Brain pericyte (primary cell): ENCODE measurements at places on chromosomes 3 and 15.

GRCh38 chr3:189490337-189490736 is 140.9 kb upstream of the TP63 start:
- DNase-seq = no peak

DNA sequence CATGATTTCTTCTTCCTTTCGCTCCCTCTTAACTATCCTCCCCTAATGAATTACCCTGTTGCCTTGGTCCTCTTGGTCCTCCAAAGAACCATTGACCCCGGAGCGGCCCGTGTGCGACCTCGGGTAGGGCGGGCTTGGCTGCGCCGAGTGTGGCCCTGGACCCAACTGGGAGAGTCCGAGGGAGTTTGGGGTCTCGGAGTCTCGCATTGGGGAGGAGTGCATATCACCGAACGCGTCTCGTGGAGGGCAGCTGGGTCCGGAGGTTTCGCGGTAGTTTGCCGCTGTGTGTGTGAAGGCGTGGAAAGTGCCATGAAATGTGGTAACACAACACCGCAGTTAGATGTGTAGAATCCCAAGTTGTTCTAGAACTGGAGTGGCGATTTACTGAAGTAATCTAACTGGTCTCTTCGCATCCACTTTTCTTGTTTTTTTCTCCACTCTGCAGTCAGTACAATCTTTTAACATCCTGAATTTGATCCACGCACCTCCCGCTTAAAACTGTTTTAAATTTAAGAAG is 363 bp downstream of the GTF2E1 start:
- DNase-seq = no peak

GRCh38 chr3:150609988-150610387 is 6.9 kb downstream of the SELENOT start:
- no peak for DNase-seq

DNA sequence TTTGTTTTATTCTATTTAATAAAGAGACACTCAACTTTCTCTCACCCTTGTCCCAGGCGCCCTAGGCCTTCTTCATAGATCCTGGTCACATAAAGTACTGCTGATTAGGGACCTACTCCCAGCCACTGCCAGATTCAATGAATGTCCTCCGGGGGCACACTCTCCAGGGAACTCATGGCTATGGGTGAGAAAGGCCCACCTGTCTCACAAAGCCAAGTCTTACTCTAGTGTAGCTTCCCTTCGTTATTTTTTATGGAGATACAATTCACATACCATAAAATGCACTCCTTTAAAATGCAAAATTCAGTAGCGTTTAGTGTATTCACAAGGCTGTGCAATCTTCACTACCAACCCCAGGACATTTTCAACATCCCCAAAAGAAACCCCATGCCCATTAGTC is 87.8 kb downstream of the ADCY5 start:
- DNase-seq = no peak

GRCh38 chr3:162973428-162973917 is 1476.9 kb downstream of the OTOL1 start:
- DNase-seq = no peak

DNA sequence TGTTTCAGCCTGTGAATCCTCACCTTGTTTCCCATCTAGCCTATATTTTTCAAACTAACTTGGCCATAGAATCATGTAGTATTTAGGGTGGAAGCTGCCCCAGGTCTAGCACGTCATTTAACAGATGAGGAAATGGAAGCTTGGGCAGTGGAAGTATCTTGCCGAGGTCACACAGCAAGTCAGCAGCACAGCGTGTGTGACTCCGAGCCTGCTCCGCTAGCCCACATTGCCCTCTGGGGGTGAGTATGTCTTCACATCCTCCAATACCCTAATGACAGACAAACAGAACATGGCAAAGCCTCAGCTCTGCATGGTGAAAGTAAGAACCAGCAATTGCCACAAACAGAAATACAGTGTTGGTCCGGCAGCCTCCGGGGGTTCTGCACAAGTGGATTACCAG is 2.2 kb upstream of the CCR5 start:
- no peak for DNase-seq

- no peak for DNase-seq
Observed at GRCh38 chr3:152742368-152743347, 92.3 kb upstream of the P2RY1 start.

DNA sequence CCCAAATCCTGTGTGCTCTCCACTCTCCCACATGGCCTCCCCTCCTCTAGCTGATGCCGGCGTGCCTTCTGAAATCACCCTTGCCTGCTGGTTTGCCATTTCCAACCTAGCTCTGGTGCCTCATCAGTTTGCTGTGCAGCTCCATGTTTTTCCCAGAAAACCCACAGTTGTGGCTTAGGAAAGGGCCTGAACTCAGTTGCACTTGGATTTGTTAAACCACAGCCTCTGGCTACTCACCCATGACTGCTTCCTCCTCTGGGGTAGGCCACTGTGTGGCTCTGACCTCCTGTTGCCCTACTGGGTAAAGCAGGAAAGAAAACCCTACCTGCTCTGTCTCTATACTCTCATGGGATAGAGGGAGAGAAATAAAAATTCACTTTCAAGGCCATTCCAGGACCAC is 97.3 kb downstream of the DAPK2 start:
- DNase-seq = no peak

GRCh38 chr3:33167716-33168336 is 50.8 kb downstream of the SUSD5 start:
- peak; percentile 74 for DNase-seq
